ENCODE measurements at places on chromosomes 1 and 21. TPM values are rescaled to one million over a fixed set of nuclear protein-coding genes. Genes with fewer than 3 reads are reported as not detected.

Gene GOLT1A
- total RNA-seq, result 0.39 TPM

Gene ATP5PF
- 64.1 TPM for total RNA-seq

Gene HES2
- not detected for total RNA-seq

Gene PSMB2
- 28.2 TPM for total RNA-seq

Gene SELP
- 1.9 TPM for total RNA-seq

Gene ZC3H12A
- 54.6 TPM for total RNA-seq

Gene C1orf87
- not detected for total RNA-seq

Gene KIF26B
- not detected for total RNA-seq

Gene DEDD
- 39.1 TPM for total RNA-seq

Gene OR6K3
- not detected for total RNA-seq

Gene INKA2
- 2.2 TPM for total RNA-seq

Gene PLA2G2A
- total RNA-seq, result not detected

Gene IFI44
- total RNA-seq, result 49.4 TPM

Gene RIPK4
- 0.36 TPM for total RNA-seq

Gene CFAP298
- total RNA-seq, result 39.1 TPM

Gene KIAA1614
- 0.61 TPM for total RNA-seq

Gene SYDE2
- 5.0 TPM for total RNA-seq

Gene TRIM67
- not detected for total RNA-seq

Gene CFHR5
- not detected for total RNA-seq

Measured in CD4-positive, alpha-beta memory T cell (primary cell).